ENCODE measurements at places on chromosomes 3 and 15. TPM values are rescaled to one million over a fixed set of nuclear protein-coding genes. Genes with fewer than 3 reads are reported as not detected.

Gene LEKR1
- not detected for total RNA-seq

Gene RTP4
- 0.18 TPM for total RNA-seq

Gene ITIH1
- total RNA-seq, result not detected

Gene OXNAD1
- total RNA-seq, result 6.5 TPM

Gene SLC28A2
- not detected for total RNA-seq

Gene PODXL2
- total RNA-seq, result 8.3 TPM

Gene CCDC9B
- total RNA-seq, result 1.1 TPM

Gene DOCK3
- total RNA-seq, result under 0.01 TPM

Gene THRB
- 1.6 TPM for total RNA-seq

Gene SLC26A6
- 40.6 TPM for total RNA-seq
